Activated gamma-delta T cell treated with Interleukin-2 at 50 U/mL for 16 hours (primary cell): ENCODE measurements at places on chromosomes 16 and 17.
A peak's percentile ranks its signal among the peaks of the same experiment; 100 is the strongest.

DNA sequence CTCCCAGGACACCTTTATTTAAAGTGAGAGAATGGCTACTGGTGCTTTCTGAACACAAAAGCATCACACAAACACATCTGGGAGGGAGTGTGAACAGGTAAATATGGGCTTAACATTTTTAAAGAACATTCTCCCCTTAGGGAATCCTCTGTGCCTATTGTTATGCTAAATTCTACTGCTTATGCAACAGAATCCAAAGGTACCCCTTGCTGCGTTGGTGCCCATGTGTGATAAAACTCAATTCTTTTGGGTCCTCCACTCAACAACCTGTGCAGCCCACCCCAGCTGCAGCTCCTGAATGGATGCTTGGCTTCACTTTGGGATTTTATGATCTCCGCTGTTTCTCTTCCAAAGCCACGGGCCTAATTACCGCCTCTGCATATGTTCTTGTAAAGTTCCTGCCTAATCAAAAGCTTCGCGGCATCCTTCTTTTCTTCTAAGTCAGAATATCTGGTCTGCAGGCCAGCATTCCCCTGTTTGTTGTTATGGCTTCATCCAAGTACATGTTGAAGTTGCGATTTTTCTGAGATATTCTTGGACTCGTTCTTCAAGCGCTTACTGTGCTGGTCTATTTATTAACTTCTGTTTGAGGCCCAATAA is 23.9 kb downstream of the RHBDL3 start:
- no peak for DNase-seq

- DNase-seq: no peak
Measured at GRCh38 chr17:41553987-41554680, 17.7 kb downstream of the KRT9 start.

DNA sequence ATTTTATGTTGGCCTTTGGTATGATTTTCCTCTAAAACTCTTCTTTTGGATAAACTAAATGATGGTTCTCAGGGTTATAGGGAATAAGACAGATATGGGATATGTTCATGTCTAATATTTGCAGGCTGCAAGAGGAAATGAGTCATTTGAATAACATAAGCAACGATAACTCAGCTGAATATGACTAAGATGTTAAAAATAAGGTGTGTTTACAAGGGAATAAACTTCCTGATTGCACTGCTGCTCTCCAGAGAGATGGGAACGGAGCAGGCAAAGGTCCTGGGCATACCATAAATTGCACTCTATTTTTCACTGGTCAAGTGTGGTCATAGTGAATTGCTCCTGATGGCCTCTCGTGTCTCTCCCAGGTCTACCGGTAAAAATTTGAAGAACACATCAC is 666.2 kb downstream of the TOX3 start:
- no peak for DNase-seq

DNA sequence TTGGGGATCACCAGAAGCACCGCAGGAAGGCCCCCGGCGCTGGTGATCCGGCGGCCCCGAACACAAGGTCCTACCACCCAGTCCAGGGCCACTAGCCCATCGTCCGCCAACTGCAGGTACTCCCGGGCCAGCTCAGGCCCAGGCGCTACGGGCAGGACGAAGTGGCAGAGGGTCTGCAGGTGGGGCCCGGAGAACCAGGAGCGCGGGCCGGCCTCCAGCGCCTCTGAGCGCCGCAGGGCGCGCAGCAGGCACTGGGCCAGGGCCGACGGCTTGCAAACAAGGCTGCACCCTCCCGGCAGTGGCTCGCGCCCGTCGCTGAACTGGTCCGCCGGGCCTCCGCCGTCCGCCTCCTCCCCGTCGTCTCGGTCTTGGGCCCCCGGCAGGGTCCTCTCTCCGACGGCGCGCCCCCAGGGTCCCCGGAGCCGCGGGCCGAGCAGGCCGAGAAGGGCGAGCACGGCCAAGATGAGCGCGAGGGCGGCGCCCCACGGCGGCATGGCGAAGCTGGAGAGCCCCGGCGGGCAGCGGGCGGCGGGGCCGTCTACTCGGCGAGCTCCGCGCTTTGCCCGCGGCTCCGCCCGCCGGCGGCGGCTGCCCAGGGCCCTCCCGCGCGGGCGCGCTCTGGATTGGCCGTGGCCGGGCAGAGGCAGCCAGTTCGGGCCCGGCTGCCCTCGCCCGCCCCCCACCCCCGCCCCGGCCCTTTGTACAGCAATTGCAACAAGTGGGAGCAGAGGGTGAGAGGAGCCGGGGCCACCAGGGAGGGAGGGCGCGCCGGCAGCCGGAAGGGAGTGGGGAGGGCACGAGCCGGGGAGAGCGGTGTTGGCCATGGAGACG is at the start of gene ABHD15:
Gene ABHD15, minus strand, starts transcription at position 565 of the 831 bp plus-strand sequence. Its CDS starts 71 bp downstream, at position 494.
- DNase-seq: peak; percentile 45

DNA sequence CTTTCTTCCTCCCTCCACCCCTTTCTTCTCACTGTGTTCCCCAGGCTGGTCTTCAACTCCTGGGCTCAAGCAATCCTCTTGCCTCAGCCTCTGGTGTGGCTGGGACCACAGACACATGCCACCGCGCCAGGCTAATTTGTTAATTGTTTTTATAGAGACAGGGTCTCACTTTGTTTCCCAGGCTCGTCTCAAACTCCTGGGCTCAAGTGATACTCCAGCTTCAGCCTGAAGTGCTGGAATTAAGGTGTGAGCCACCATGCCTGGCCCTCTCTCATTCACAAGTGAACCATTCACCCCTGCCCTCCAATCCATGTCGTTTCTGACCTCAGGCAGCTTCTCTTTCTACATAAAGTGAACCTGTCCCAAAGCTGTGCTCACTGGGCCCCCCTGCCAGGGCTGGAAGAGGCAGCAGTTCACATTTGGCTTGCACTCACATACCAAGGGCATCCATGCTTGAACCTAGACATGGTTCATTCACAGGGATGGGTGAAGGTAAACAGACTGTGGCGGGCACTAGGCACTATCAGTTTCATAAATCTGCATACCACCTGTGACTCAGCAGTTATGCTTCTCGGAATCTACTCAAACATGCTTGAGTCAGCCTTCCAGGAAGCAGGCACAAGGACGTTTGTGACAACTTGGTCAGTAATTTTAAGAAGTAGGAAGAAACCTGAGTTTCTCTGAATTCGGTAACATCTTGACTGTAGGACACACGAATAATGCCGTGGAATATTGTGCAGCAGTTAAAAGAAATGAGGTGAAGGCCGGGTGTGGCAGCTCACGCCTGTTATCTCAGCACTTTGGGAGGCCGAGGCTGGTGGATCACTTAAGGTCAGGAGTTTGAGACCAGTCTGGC is 6.0 kb upstream of the RNF213 start:
- DNase-seq: peak; percentile 51

DNA sequence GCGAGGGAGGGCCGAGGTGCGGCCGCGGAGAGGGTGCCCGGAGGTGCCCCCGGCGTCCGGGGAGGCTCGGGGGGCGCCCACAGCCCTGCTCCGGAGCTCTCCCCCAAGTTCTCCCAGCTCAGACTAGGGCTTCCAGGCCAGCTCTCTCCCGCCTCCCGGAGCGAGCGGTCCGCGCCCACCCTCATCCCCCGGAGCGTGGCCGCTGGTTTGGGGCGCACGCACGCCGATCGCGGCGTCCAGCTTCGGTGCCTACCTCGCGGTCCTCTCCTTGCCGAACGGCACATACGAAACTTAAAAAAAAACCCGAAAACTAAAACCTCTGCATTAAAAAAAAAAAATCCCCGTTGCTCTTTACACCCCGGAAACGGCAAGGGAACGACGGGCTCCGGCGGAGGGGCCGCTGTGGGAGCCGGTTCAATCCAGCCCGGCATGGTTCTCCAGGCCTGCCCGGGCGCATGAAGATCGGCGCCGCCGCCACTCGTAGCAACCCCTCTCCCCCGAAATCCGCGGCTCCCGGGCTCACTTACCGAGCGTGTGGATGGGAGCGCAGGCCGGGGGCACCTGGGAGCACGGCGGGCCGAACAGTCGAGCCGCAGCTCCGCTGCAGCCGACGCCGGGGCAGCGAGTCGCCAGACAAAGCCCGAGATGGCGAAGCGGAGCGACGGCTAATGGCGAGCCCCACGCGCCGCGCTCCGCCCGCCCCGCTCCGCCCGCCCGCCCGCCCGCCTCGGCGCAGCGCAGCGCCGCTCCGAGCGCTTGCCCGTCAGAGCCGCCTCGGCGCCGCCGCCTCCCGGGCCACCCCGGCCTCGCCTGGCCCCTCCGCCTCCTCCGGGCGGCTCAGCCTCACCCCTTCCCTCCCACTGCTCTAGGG is 973 bp upstream of the UBTF start:
- peak; percentile 47 for DNase-seq

- no peak for DNase-seq
Measured at GRCh38 chr17:4901648-4902344, 1.1 kb downstream of the CHRNE start.
